ENCODE measurements at places on chromosomes 2 and 18.

DNA sequence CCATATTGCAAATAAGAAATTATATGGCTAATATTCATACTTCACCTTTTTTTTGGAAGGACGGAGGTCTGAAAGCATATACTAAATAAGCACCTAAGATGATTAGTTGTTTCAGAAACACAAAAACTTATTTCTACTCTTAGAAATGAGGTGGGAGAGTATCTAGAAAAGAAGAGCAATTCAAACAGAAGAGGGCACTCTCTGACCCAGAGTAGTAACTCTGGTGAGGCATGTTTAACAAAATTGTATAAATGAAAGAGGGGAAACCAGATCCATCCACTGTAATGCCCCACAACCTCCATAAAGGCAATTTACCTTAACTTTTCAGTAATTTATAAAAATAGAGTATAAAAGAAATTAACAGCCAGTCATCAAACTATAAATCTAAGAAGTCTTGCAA is 669.6 kb upstream of the VRK2 start:
- DNase-seq = peak; percentile 17

GRCh38 chr2:47907039-47907781 is 912 bp upstream of the FBXO11 start:
- DNase-seq = no peak

DNA sequence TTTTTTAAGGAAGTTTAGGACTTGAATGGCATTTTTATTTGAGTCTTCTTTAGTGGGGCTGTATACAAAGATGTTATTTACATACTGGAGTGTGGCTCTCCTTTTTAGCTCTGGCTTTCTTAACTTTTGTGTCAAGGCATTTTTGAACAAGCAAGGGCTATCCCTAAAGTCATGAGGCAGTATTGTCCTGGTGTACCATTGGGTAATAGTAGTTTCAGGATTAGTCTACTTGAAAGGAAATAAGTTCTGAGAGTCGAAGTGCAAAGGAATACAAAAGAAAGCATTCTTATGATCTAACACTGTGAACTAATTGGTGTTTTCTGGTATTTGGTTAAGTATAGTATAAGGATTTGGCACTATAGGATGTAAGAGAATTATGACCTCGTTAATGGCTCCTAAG is 1.9 kb upstream of the CYP27A1 start:
- peak; percentile 84 for DNase-seq

- no peak for DNase-seq
Observed at GRCh38 chr18:55582325-55582724, 5.7 kb downstream of the TCF4 start.

- DNase-seq = no peak
Observed at GRCh38 chr2:26620031-26620605, 21.0 kb downstream of the CIB4 start.

DNA sequence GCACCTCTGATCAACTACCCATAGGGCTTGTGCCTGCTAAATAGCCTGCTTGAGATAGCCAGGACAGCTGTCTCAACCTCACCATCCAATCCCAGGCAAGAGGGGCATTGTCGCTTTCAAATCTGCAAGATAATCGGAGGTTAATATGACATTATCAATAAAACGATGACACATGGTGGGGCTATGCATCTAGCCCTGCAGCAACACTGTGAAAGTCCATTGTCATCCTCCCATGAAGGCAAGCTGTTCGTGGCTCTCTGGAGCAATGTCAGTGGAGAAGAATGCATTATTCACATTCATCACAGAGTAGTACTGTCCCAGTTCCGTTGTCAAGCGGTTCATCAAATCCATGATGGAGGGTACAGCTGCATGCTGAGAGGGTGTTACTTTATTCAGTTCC is 18.9 kb upstream of the KLHL23 start:
- DNase-seq = no peak

- DNase-seq = no peak
Observed at GRCh38 chr2:34547340-34547739, 948.2 kb upstream of the FAM98A start.

DNA sequence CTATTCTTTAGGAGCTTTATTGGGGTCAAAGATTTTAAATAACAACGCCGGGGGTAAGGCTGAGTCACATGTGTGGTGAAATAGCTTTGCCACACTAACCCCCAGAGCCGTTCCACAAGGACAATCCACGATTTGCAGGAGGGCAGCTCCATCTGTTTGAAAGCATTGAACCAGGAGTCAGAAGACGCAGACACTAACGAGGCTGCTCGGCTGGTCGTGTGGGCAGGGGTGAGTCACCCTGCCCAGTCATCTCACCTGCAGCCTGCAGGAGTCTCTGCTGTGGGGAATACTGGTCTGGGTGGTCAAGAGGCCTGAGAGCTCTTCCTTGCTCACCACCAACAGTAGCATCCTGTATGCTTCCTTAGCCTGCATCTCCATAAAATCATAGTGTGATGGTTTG is 149.2 kb upstream of the NCK2 start:
- DNase-seq = no peak

GRCh38 chr18:41128545-41128944 is 826.5 kb upstream of the PIK3C3 start:
- no peak for DNase-seq

DNA sequence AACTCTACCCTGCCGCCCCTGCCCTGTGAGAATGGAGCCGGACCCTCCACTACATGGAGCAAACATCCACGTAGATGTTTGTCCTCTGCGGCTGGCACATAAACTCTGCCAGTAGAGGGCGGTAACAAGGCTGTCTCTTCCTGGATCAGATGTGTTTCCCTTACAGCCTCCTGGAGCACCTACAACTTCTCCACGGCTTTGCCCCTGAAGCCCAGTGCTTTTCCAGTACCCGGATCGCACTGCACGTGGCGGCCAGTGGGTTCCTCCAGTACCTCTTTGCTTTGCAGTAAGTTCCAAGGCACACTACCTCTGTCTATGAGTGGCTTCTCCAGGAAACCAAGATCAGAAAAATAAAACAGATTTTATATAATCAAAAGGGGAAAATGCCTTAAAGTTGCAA is 651.3 kb downstream of the DCDC2C start:
- DNase-seq = no peak

- DNase-seq = no peak
Observed at GRCh38 chr18:47985866-47986265, 55.4 kb upstream of the SMAD2 start.

DNA sequence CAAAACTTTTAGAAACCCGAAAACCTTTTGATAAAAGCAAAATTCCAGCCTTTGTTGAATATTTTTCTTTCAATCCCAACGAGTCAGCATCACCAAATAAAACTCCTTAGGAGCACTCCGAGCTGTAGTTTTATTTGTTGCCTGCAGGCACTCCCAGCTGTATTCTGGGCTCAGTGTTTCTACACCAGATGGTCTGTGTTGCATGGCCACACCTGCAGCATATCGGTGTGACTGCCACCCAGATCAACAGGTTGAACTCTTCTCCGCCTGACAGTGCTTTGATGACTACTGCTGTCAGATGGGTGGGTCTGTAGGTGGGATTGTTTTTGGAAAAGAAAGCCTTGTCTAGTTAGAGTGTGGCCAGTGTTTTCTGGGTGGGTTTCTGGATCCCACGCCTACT is 32.7 kb downstream of the APCDD1 start:
- DNase-seq = no peak

- no peak for DNase-seq
Observed at GRCh38 chr2:159156834-159157233, 129.7 kb downstream of the WDSUB1 start.

- no peak for DNase-seq
Observed at GRCh38 chr2:216210701-216211540, 101.8 kb downstream of the XRCC5 start.

DNA sequence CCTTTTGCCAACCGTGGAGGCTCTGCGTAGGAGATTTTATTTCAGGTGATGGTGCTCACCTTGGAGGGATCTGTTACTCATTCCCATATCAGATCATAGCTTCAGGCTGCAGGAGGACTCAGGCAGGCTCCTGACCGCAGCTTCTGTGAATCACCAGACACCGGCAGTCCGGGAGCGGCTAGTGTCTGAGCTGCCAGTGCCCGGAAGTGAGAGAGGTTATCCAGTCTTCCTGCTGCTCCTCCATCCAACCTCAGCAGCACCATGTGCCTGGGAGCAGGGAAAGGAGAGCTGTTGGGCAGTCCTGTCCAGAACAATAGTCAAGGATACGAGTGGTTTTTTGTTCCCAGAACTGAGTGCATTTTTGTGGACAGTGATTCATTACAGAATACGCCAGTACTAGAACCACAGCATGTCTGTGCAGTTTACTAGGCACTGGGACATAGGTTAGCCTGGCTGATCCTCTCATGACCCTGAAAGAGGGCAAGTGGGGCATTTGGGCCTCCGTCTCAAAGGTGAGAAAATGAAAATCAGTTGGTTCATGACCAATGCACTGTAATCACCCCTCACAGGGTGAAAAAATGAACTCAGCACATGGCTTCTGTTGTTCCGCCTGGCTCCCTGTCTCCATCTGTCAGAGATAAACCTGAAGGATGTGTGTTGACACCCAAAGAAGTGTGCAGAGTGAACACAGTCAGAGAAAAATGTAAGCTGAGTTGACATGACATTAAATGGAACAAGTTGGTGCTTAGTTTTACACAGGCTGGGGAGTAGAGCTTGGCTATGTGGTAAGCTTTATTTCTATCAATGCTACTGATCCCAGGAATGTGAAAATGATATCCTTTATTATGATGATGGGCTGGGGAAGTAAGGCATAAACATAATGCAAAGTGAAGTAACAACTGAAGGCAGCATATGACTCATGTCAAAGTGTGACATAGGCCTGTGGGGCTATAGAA is 12.2 kb downstream of the FHOD3 start:
- DNase-seq = peak; percentile 44

DNA sequence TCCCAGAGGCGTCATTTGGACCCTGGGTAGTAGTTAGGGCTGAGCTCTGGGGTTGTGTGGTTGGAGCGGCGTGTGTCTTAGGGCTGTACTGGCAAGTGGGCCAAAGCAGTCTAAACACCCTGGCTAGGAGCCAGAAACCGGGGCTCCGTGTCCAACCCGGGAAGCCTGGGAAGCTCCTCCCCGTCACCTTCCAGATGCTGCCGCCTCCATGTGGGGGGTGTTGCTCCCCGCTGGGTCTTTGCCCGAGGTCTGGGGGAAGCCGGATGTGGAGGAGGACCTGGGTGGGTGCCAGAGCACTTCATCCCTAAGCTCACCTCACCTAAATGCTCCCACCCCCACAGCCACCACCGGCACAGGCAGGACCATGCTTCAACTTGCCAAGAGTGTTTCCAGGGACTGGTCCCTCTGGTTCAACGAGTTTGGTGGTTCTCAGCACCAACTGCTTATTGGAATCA is 25.4 kb downstream of the TET3 start:
- DNase-seq = no peak

GRCh38 chr18:9994701-9995235 is 81.0 kb downstream of the VAPA start:
- DNase-seq = no peak

DNA sequence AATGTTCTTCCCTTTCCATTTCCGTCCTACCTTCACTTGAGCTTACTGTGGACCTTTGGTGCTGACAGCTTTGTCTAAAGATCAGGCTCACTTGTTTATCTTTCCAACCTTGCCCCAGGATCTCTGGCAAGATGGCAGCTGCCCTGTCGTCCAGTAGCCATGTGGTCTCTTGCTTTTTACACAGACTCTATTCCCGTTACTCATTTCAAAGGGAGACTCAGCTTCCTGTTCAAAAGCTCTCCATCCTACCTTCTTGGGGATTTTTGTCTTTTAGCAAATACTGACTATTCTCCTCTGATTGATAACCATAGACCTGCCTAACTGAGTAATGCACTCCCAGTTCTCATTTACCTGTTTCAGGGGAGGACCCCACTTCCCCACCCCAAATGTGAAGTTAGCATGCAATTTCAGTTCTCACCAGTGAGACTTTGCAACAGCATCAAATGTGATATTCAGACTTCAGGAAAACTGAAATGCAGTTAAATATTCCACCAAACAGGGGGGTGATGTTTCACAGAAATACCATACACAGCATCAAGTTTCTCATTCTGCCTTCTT is 184.4 kb downstream of the MYO3B start:
- DNase-seq = no peak

- DNase-seq = no peak
Observed at GRCh38 chr2:167380555-167380954, 492.3 kb downstream of the XIRP2 start.

GRCh38 chr2:240553956-240554480 is 3.8 kb downstream of the ANKMY1 start:
- DNase-seq = no peak

GRCh38 chr2:84451579-84451978 is 7.5 kb downstream of the SUCLG1 start:
- no peak for DNase-seq

DNA sequence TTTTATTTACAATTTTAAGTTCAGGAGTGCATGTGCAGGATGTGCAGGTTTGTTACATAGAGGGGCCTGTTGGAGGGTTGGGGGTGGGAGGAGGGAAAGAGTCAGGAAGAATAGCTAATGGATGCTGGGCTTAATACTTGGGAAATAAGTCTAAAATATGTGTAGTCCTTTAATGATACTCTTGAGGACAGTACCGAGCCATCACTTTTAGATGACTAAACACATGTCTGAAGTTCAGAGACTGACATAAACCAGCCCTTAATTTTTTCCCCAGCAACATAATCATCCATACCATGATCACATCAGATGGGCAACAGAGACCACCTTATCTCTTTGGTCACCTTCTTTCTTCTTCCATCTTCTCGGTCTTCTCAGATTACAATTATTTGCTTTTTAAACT is 189.1 kb upstream of the COL3A1 start:
- DNase-seq = no peak

All from foreskin melanocyte (primary cell).